ENCODE measurements at places on chromosomes 1 and 21.
A peak's percentile ranks its signal among the peaks of the same experiment; 100 is the strongest.

- peak; percentile 62 for DNase-seq
Observed at GRCh38 chr1:22053017-22053860, 730 bp downstream of the CDC42 start.

DNA sequence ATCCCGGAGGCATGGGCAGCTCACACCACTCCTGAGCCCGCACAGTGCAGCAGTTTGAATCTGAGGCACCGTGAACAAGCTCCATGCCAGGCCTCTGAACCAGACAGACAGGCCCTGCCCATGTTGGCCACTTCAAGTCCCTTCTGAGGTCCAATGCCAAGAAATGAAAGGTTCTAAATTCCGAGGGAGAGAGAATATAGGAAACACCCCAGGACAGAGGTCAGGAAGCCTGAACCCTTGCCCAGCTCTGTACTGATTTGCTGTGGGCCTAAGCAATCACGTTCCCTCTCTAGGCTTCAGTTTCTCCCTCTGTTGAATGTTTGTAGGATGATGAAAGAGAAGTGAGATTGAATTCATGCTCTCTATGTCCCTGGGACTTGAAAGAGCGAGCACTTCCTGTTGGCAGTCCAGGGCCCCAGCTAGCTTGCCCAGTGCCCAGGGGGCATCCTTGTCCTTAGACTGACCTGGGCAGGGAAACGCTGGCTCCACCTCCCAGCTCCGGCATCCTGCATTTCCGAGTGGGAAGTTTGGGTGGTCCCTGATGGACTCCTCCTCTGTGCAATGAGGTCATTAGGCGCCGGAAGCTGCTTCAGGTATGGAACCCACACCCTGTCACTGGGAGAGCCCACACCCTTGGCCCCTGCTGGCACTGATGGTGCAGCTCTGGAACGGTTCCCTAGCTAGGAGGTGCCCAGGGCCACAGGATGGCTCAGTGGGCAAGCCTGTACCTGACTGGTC, 242.4 kb upstream of the TMEM51 start:
- DNase-seq: peak; percentile 79

- DNase-seq: peak; percentile 24
Observed at GRCh38 chr1:225626698-225627097, 26.2 kb downstream of the ENAH start.

DNA sequence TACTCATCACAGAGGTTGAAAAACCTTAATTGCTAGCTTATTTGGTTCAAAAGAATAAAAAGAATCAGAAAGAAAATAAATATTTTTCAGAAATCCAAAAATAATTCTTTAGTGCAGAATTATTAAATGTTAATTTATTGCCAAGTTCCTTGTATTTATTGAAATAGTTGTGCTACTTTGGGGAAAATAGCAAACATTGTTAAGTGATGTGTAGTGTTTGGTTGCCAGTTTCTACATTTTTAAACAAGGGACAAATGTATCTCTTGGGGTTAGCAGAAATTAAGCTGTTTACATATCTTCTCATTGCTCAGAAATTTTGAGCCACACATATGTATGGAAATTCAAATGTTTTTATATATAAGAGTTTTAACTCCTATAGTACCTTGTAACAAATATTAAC, 775.0 kb downstream of the USP25 start:
- DNase-seq: peak; percentile 16

DNA sequence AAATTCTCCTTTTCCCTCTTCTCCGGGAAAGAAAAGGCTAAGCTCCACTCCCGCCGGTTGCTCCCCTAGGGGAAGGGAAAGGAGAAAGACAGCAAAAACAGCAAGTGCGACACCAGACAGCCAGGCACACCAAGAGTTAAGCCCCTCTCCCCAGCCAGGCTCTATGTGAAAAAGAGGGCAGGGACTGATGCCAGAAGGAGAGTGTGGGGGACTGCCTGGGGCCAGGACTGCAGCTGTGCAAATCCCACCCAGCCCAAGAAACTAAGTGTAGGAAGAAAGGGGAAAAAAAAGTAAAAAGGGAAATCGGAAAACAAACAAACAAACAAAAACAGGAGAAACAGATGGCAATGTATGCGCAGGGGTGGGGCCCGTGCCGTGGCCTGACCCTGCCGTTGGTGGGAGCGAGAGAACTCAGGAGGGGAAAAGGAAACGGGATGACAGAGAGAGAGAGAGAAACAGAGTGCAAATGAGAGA, 27.7 kb upstream of the FMO1 start:
- DNase-seq: peak; percentile 40

GRCh38 chr1:35838693-35839245, 31.0 kb downstream of the AGO4 start:
- no peak for DNase-seq

GRCh38 chr1:157585984-157586383, 11.9 kb downstream of the FCRL4 start:
- DNase-seq: no peak

- DNase-seq: peak; percentile 57
Observed at GRCh38 chr1:66436378-66437135, 97.4 kb upstream of the SGIP1 start.

DNA sequence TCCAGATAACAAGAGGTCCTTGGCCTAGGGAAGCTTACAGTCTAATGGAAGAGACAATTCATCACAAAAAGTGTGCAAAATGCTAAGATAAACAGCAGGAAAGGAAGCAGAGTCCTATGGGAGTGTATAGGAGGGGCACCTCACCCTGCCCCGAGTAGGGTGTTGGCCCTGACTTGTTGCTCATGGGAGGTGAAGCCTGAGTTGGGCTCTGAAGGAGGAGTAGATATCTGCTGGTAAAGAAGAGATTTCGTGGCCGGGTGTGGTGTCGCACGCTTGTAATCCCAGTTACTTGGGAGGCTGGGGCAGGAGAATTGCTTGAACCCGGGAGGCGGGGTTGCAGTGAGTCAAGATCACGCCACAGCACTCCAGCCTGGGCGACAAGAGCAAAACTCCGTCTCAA, 18.6 kb upstream of the GPR37L1 start:
- DNase-seq: no peak

GRCh38 chr1:191558379-191558778, 599.9 kb upstream of the RGS18 start:
- DNase-seq: no peak

- no peak for DNase-seq
Observed at GRCh38 chr1:187415065-187415464, 586.3 kb downstream of the PLA2G4A start.

DNA sequence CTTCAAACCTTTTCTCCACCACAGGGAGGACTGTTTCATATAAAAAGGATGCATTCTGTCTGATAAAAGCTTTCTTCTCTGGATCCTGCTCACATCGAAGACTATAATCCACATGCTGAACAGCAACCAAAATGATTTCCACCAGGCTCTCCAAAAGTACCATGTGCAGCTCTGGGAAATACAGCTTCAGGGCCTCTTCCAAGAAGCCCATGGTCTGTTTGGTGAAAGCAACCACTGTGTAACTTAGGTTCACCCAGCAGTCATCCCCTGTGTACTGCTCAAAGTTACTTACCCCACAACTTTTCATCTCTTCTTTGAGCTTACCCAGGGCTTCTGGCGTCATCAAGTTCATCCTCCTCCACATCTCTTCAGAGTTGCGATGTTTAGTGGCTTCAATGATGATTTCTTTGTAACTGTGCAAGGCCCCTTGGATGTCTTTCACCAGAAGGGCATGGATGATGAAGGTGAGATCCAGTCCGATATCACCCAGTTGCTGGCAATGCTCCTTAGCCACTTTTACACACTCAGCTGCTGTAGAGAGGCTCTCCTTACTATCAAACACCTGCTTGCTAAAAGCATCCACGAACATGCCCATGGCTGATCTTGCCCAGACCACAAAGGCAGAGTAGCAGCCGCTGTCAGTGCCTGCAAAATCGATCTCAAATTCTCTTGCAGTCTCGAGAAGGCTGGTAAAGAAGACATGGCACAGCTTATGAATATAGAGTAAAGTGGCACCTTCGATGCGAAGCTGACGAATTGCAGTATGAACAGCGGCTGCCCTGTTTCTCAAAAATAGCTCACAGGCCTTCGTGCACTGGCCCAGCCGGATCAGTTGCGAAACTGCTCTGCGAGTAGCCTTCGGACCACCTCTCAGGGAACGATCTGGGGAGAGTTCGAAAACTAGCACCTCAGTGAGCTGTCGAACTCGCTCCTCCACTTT, 1.7 kb downstream of the EXOC8 start:
- no peak for DNase-seq

GRCh38 chr1:12336413-12336812, 106.6 kb downstream of the VPS13D start:
- DNase-seq: peak; percentile 28

DNA sequence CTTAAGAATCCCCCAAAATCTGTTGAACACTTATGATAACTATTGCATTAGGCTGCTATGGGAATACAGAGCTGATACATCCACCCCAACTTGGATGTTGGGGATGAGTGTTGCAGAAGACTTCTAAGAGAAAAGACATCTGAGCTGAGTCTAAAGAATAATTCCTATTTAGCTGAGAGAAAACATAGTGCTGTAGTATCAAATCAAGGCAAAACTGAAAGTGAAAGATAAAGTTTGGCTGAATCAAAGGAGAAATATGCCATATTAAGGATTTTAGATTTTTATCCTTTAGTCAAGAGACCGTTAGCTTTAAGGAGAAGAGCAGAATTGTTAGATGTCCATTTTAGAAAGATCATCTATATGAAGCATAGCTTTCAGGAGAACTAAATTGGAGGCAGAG, 726.9 kb upstream of the PTBP2 start:
- DNase-seq: no peak

GRCh38 chr1:7290971-7291970, 479.8 kb upstream of the VAMP3 start:
- peak; percentile 91 for DNase-seq

GRCh38 chr1:172905452-172905851, 145.3 kb downstream of the TNFSF18 start:
- no peak for DNase-seq

DNA sequence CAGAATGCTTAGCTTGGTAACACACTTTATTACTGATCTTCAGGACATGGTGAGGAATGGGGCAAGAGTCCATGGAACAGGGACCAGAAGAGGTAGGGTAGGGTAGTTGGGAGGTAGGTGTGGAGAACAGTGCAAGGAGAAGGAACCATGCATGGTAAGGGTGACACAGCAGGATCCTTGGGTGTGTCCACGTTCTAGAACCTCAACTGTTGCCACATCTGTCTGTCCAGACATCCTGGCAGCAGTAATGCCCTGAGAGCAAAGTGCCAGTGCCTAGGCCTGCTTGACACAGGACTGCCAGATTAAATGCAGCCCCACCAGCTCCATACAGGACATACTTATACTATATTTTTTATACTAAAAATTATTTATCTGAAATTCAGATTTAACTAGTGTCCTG, 13.9 kb downstream of the DMAP1 start:
- DNase-seq: peak; percentile 41

DNA sequence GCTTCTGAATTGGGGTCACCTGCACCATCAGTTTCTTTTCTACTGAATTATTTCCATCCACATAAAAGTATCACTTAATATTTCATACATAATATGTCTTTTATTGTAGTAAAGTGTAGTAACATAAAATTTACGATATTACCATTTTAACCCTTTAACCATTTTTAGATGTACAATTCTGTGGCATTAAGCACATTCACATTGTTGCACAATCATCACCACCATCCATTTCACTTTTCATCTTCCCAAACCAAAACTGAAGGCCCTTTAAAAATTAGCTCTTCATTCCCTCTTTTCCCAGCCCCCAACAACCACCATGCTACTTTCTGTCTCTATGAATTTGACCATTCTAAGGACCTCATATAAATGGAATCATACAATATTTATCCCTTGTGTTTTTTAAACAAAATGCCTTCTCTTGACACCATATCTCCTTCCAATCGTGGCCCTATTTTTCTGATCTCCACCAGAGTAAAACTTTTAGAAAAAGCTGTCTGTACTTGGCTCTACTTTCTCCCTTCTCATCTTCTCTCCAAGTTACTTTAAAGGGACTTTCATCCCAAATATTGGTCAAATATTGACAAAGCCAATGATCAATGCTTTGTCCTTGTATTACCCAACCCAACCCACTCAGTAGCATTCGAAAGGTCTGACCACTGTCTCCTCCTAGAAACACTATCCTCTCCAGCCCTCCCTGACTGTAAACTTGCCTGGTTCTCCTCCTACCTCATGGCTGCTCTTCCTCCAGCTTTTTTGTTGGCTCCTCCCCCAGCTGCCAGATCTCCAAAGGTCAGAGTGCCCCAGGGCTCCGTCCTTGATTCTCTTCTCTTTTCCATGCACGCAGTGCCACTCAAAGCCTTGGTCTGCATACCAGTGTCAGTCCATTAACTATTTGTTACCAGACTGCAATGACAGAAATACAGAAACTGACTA, 44.7 kb downstream of the SLC30A10 start:
- no peak for DNase-seq

DNA sequence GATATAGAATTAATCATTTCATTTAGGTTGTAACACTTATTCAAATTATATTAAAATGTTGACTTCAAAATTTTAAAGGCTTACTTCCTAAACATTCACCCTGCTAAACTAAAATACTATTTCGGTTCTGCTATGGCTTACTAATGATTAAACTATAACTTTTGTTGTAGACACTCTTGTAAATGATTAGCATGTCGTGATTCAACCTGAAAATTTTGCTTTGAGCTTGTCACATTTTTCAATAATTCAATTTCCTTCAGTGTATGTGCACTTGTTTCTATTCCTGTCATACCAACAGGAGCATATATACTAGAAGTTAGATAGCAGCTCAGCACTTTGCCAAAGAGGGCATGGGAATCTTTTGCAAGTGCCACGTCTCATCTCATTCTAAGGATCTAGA, 1018.8 kb downstream of the AMY1C start:
- no peak for DNase-seq

GRCh38 chr1:21822349-21822748, 10.3 kb downstream of the LDLRAD2 start:
- DNase-seq: no peak

DNA sequence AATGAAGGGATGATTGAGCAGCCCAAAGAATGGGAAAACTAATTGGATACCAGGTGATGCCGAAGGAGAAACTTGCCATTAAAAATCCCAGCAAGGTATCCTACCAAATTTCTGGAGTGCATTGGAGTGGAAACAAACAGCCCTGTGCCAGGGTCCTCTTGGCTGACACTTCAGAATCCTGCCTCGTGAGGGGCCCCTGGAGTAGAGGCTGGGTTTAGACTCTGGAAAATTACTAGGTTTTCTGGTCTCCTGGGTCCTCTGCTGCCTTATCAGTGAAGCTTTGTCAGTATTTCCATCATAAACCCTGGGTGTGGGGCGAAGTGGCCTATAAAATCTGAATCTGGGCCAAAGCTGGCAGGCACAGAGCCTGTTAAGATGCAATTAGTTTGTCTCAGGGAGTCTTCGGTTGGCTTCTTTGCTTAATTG, 289.2 kb upstream of the USP24 start:
- no peak for DNase-seq

- no peak for DNase-seq
Observed at GRCh38 chr1:181483285-181484195, at the start of gene CACNA1E. Gene CACNA1E, plus strand, starts transcription at chr1:181483517. Its CDS starts 228 bp downstream, at chr1:181483745.

DNA sequence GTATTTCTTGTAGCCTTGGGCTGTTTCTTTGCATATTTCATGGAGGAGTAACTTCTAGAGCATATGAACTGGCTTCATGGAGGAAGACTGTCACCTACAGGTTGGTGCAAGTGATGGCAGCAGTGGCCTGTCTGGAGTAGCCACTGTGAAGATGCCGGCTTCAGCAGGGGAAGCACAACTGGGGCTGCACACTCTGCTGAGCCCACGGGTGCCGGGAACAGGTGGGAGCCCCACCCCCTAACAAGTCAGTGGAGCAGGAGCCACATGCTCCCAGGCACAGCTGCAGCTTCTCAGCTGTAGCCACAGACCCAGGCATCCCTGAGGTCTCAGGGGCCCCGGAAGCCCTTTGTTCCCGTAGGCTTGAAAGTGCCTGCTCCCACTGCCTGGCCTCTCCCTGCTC, 43.2 kb upstream of the C1orf185 start:
- peak; percentile 26 for DNase-seq
